ENCODE measurements at places on chromosomes 6 and 20. TPM values are rescaled to one million over a fixed set of nuclear protein-coding genes. Genes with fewer than 3 reads are reported as not detected.

DNA sequence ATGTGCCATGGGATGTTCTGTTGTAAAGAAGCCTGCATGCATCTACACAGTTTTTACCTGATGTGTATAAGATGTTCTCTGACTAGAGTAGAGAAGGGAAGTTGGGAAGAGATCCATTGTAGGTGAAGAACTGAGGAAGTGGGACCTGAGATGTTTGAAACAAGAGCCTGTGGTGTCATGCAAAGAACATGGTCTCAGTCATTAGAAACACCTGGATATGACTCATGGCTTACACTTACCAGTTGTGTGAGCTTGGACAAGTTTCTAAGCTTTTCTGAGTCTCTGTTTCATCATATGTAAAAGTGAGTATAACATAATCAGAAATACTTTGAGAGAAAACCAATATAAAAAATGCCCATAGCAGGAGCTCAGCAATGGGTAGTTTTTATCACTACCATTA is 51.9 kb upstream of the SEC63 start:
- no peak for DNase-seq

DNA sequence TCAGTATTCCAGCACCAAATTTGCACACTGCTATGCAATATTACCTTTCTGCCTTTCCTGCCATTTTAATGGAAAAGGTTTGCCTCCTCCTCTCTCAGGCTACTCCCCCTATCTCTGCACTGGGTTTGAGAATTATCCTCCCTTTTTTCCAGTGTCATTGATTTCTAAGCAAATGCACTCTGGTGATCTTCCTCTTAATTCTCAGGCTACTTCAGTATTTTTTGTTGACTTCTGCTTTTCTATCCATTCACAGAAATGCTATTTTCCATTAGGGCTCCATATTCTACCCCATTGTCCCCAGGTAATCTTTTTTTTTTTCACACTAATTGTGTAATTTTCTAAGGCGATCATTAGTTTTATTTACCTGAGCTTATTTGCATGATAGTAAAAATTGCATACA is 144.0 kb downstream of the GJA1 start:
- DNase-seq = no peak

- DNase-seq = no peak
Observed at GRCh38 chr6:91437315-91437729, 850.5 kb upstream of the MAP3K7 start.

GRCh38 chr20:50993876-50994275 is 29.0 kb downstream of the KCNG1 start:
- DNase-seq = no peak

GRCh38 chr6:32973144-32974015 is 5.0 kb downstream of the BRD2 start:
- DNase-seq = no peak

DNA sequence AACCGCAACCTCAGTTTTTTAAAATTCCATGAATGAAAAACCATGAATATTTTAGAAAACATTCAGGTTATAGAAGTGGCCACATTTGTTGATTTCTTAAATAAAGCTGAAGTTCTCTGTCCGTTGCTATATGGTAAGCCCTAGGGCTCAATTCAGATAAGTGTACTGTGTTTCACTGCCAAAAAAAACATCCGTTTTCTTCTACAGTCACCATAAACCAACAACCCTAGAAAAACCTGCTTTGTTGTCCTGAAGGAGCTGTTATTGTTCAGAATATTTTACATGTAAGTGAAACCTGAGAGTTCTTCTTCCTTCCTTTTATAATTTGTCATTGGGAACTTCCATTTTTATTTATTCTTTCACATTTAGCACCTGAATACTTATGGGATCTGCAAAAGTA is 274.1 kb downstream of the TFAP2A start:
- DNase-seq = no peak

GRCh38 chr6:24802271-24803059 is 3.7 kb upstream of the ARMH2 start:
- no peak for DNase-seq

- DNase-seq = no peak
Observed at GRCh38 chr6:85390775-85391174, 59.1 kb upstream of the NT5E start.

GRCh38 chr20:37590938-37591490 is 63.3 kb upstream of the BLCAP start:
- DNase-seq = no peak

GRCh38 chr6:11275598-11275997 is 43.1 kb upstream of the NEDD9 start:
- DNase-seq = peak; percentile 64

DNA sequence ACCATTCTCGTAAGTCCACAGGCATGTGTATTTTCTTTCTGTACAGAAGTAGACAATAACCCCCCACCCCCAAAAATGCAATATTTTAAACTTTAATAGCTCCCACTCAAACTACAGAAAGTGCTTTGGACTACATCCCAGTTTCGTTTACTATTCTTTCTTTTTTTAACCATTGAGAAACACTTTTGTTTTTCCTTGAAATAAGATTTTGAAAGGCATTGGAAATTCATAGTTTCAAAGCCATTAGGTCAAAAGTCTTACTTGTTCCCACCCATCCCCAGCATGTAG is 140.0 kb downstream of the KIF16B start:
- DNase-seq = no peak

GRCh38 chr6:76342611-76343160 is 270.2 kb upstream of the IMPG1 start:
- DNase-seq = no peak

DNA sequence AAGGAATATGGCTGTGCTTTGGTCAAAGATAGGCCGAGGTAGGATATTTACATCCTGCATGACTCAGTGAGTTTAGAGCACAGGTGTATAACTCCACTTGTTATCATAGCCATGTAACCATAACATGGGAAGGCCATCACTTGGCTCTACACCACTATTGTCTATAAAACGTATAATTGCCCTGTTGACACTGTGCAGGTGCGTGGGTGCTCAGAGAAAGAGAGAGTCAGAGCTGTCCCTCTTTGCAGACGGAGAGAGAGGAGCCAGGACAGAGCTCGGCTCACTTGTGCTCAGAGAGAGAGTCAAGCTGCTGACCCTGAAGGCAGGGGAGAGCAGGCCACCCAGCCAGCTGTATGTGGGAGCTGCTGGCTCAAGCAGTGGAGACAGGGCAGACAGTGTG is 46.0 kb downstream of the OR2B6 start:
- no peak for DNase-seq

DNA sequence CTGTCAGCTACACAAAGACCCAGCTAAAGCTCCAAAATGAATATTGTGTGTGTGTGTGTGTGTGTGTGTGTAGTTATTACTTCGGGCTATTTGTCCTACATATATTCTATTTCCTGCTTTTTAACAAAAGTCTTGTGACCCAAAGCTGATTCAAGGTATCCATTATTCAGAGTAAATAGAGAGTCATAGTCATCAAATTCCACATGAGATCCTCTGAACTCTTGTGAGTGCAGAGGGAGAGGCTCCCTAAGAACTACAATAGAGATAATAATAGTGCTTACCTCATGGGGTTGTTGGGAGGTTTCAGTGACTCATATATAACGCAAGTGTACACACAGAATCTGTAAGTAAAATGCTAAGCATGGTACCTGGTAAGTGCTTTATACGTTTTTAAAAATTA is 95.6 kb upstream of the SHLD1 start:
- DNase-seq = no peak

DNA sequence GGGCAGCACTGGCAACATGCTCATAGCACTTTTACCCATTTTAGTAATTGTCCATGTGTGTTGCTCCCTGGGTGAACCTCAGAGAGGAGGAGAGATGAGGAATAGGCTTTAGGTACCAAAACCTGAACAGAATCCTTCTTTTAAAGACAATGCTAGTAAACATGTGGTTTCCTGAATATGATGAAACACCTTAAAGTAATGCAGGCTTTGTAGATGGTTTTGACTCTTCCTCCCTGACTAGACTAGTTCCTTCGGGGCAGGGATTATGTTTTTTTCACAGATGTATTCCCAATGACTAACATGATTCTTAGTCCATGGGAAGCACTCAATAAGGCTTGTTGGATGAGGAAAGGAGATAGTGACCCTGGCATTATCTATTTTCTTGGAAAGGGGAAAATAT is 367.6 kb upstream of the JAG1 start:
- no peak for DNase-seq

- no peak for DNase-seq
Observed at GRCh38 chr6:65262241-65262640, 444.8 kb downstream of the EYS start.

- no peak for DNase-seq
Observed at GRCh38 chr6:162525181-162525580, 202.4 kb downstream of the PRKN start.

DNA sequence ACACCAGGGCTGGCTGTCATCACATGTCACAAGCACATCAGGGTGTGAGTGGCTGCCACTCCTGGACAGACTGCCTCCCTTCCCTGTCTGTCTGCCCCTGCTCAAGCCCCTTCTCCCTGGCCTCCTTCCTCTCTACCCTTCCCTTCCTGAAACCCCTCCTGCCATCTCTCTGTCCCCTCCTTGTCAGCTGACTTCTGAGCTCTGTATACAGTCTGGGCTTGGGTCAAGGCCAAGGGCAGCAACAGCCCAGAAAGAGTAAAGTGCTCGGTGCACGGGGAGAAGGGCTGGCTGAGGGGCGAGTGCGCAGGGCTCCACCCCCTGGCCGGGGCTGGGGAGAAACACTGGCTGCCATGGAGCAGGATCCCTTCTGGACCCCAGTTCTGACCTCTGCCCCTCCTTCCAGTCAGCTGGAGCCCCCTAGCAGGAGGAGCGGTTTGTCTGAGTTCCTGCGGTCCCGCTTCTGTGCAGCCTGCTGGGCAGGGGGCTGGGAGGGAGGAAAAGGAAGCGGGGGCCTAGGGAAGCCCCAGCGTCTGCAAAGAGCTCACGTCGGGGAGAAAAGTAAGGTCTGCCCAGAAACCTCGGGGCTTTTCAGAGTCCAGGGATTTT is 2.0 kb downstream of the LKAAEAR1 start:
- no peak for DNase-seq

DNA sequence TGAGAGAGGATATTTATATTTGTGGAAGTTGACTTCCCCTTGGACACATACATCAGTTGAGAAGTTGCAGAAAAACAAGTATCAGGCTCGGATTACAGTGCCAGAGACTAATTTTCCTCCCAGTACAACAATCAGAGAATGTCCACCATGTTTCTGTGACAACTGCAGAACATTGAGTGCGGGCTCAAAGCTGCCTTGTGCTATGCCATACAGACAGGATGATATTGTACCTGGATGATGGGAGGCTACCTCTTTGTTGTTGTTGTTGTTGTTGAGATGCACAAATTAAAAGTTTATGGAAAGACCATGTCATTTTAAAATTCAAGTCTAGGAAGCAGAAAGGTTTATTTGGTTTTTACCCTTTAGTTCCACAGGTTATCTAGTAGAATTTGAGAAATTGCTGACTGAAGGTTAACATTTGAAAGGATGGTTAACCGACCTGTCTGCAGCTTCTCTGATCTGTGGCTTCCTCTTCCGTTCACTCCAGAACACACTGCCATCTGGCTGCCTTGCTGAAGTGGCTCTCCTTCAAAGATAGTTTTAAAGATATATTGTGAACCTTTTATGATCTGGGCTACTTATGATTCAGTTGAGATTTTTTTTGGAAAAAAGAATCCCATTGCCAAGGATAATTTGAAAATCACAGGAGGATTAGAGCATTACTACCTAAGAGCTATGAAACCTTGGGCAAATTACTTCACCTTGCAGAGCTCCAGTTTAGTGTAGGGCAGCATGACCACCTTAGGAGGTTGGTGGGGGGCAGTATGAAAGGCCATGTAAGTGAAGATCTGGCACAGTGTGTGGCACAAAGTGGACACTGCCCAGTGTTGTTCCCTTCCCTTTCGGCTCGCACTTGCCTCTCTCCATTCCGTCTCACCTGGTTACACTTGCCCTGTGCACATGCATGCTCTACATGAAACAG is 15.9 kb downstream of the TMEM200A start:
- no peak for DNase-seq

DNA sequence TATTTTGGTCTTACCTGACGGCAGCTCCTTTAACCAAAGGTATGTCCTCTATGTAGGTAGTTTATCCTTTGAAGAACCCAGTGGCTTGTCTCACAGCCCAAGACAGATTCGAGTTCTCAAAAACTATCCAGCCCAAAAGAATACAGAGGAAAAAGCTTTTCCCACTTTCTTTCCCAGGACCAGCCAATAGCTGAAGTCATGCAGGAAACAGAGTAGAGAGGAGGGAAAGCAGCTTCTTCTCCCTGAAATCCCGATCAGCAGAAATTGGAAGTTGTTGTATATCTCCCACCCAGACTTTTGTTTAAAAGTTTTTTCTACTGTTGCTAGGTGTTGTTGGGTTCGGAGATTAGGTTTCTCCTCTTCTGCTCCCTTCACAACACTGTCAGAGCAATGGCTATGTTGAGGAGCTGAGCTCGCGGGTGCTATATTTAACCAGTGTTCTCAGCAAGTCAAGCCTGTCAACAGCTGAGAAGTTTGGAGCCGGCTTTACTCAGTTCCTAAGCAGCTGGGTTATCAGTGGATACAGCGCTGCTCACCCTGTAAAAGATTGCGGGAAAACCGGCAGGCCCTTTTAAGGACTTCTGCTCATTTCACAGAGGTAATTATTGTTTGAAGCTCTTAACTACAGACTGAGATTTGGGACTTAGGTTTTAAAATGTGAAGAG is at the start of gene FILIP1:
Gene FILIP1, minus strand, starts transcription at position 401 of the 665 bp plus-strand sequence. CDS start 78,828 bp downstream, outside the sequence.
- no peak for DNase-seq

DNA sequence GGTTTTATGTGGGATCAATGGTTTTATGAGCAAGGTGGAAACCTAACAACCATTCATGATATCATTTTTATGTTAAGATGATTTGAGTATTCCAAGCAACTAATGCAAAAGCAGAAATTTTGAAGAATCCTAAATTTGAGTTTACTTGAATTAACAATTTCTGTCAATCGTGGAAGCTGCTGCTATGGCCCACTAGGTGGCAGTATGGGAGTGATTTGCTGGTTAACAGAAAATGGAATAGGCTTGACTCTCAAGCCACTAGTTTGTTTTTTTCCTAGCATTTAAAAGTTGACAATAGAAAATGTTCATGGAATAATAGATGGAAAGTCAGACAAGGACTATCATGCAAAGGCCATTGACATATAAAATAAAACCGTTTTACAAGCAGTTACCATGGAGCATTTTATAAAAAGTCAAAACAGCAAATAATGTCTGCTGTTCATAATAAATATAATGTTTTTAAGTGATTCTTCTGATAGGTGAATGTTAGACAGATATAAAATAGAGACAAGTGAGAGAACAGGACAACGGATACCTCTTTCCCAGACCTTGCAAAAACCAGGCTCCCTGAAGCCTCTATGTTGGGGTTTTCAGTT is 43.0 kb upstream of the TMEM200A start:
- DNase-seq = peak; percentile 34

GRCh38 chr6:301526-301925 is 9.2 kb downstream of the DUSP22 start:
- DNase-seq = no peak

Gene TINAG
- 95.8 TPM for total RNA-seq

Gene DNAH8
- total RNA-seq = not detected

Gene NKAIN2
- total RNA-seq = not detected

Gene DPPA5
- not detected for total RNA-seq

Gene ADTRP
- 123 TPM for total RNA-seq

Gene HDGFL1
- not detected for total RNA-seq

Gene PLA2G7
- 0.80 TPM for total RNA-seq

Gene CD24
- total RNA-seq = 119 TPM

Gene CALHM4
- not detected for total RNA-seq

Gene CD93
- total RNA-seq = 8.7 TPM

Gene SYNE1
- 23.1 TPM for total RNA-seq

Gene TIAM2
- 47.0 TPM for total RNA-seq

Gene EPHA7
- total RNA-seq = 1.5 TPM

Gene APCDD1L
- total RNA-seq = not detected

Gene CRIP3
- total RNA-seq = 6.8 TPM

Gene GNAS-AS1
- not detected for total RNA-seq
